ENCODE measurements at places on chromosomes 7 and 10.

DNA sequence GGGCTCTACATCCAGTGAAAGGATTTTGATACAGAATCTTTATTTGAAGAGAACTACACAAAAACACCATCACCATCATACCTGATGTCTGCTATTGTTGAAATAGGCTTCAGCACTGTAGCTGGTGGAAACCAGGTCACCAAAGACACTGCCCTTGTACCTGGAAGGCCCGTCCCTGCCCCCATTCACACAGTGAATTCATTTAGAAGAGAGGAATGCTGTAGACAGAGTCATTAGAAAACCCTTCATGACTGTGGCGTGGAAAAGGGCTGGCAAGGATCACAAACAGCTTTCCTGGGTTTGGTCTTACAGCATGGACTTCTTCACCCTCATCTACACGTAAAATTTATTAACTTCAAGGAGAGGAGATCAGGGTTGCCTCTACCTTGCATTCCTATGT lies 202.0 kb upstream of the NRP1 start:
- DNase-seq: no peak

DNA sequence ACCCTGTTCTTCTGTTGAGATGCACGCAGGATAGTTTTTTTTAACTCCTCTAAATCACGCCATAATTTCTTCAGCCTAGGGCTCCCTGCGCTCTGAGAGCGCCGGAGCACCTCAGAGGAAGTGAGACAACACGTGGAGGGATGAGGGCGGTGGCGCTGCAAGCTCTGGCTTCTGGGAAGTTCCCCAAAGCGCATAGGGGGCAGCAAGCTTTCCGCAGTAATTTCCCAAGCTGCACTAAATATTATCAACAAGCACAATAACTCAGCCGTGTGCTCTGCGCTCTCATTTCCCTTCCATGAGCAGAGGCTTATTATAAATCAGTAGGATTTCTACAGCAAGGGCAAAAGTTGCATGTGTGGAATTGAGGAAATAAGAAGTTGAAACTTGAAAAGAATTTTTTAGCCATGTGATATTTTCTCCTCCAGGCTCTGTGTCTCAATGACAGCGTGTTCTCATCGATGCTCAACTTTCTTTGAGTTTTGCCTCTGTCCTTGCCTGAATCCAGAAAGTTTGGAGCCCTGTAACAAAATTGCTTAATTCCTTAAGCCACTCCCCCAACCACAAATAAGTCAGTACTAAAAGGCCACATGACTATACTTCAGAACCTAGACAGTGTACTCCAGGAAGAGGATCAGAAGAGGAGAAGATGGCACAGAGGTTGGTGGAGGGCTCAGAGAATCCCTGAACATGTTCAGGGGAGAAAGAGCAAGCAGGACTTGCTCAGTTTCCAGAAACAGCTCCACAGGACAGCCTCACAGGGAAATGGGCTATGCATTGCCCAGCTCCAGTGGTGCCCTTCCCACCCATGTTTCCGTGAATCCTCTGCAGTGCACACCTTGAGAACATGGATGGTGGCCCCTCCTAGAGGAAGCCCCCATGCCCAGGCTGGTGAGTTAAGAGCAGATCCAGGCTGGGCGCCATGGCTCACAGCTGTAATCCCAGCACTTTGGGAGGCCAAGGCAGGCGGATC lies 221.5 kb upstream of the GHITM start:
- DNase-seq: no peak

DNA sequence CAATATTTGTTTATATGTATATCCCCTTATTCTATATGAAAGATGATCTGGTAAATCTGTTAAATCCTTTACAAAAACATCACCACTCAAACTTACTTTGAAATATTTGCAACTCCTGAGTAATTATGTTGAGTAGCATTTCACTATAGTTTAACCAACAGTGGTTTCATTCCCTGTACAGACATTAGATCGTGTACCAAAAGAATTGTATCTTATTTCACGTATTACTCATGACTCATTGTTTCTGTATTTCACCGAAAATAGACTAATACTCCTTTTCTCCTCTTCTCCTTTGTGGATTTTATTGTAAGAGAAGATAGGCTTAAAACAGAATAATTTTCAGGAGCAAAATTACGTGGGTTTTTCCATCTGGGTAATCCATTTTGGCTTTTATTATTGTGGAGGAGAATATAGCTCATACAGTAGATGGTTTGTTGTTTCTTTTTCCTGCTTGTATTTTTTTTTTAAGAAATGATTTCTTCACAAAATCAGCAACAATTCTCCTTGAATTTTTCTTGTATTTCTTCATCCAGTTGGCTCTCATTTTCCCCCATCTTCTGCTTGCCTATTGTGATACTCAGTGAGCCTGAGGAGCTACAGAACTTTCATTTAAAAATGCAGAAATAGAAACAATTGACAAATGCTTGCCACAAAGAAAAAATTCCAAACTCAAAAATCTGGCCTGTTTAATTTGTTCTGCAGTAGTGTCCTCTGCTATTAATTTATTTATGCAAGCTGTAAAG lies 90.6 kb upstream of the OIT3 start:
- DNase-seq: no peak

DNA sequence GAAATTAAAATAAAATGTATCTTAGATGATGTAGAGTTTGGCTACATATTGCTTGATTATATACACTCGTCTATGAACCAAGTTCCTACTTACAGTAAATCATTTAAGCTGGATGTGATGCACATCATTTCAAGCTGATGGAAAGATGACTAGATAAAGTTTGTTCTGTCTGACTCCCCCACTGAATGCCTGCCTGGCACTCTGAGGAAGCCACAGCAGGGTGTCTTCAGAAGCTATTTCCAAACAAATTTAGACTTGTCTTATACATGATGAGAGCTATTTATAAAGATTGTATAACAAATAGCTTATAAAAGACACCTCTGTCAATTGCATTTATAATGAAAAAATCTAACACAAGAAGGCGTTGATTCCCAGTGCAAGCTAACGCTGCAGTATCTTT lies 741.4 kb downstream of the MAGI2 start:
- DNase-seq: no peak

DNA sequence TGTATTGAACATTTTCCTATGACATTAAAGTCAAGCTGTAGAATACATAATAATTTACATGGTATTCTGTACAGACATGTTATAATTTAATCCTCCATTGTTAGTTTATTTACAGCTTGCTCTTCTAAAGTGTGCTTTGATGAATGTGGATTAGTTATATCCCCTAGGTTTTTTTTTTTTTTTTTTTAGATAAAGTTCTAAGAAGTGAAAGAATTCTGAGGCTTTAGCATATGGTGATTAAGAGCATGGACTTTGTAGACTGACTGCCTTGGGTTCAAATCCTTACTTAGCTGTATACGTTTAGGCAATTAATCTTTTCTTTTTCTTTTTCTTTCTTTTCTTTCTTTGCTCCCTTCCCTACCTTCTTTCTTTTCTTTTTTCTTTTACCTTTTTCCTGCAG lies 44.9 kb downstream of the MKLN1 start:
- DNase-seq: no peak

DNA sequence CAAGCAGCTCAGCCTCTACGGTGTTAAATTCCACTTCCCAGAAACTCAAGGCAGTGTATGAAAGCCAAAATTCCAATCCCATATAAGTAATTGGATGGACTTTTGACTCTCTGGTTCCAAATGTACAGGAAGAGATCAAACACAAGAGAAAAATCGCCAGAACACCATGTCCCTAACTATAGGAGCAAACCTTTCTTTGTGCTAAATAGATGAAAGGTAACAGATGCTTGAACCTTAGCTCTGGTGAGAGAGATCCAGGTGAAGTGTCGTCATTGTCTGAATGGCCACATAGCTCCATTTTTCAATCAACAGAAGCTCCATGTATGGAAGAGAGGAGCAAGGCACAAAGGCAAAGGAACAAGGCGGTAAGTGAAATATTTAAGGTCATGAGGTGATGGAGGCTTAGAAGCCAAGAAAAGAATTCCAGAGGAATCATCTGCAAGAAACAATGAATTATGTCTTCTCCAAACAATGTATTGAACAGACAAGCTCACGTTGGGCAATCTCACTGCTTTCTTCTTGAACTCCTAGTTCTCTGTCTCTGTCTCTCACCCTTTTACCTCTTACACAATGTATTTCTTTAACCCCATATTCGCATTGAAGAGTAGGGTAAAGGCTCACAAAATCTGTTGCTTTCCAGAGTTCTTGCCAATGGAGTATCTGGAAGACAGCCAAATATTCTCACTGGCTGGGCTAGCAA lies 585.1 kb downstream of the GATA3 start:
- DNase-seq: no peak

DNA sequence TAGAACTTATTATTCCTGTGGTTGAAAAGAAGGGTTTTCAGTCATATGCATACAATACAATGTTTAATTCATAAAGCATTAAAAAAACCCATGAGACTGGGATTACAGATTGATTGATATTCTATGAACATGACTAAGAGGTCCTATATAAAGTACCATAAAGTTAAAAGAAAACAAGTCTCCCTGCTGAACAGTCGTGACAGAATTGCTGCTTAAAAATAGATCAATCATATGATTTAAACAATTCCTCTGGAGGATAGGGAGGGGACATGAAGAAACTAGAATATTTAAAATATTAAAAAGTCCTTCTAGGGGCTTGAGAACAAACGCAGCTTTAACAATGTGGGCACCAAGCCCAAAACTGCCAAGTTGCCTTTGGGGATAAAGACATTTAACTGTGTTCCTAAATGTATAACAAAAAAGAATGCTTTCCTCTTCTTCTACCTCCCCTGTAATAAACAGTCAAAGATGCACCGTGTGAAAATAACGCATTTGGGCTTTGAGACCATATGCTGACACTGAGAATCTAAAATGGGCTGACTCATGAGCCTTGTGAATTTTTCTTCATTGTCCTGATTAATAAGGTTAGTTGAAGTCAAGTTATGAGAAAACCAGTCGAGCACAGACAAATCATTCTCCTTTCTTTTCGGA lies 25.8 kb downstream of the TWIST1 start:
- DNase-seq: no peak

GRCh38 chr10:123392182-123392963 lies 238.2 kb downstream of the BUB3 start:
- no peak for DNase-seq

All from natural killer cell (primary cell).